ENCODE measurements at places on chromosomes 12 and 14. TPM values are rescaled to one million over a fixed set of nuclear protein-coding genes. Genes with fewer than 3 reads are reported as not detected.

- H3K36me3 ChIP-seq: no peaks in the 10 kb centered on the region
- DNase-seq: no peak
- no peaks in the 10 kb centered on the region for H3K4me1 ChIP-seq
- no peaks in the 10 kb centered on the region for H3K27me3 ChIP-seq
- H3K4me3 ChIP-seq: no peak overlapping the region
Observed at GRCh38 chr12:1436015-1436414, 158.4 kb downstream of the FBXL14 start.

DNA sequence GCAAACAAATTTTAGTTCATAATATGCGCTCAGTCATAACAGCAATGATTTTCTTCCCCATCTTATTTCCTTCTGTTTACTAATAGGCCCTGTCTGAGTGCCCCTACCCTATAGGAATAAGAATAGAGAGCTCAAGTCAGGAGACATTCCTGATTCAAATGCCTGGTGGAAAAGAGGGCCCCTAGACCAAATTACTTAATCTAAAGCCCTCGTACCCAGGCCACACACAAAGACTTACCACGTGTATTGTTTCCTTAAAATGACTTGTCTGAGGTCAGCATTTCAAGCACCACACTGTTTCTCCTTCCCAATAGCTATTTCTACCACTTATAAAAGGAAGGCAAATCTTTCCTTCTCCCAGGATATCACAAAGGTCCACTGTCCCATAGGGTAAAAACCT lies 314.9 kb upstream of the TMTC1 start:
- H3K4me1 ChIP-seq: no peaks in the 10 kb centered on the region
- no peaks in the 10 kb centered on the region for H3K36me3 ChIP-seq

GRCh38 chr14:90903101-90903500 lies 86.9 kb upstream of the TTC7B start:
- H3K4me1 ChIP-seq: no peaks in the 10 kb centered on the region
- H3K4me3 ChIP-seq: no peak overlapping the region
- H3K27me3 ChIP-seq: no peaks in the 10 kb centered on the region
- no peak overlapping the region for H3K27ac ChIP-seq

DNA sequence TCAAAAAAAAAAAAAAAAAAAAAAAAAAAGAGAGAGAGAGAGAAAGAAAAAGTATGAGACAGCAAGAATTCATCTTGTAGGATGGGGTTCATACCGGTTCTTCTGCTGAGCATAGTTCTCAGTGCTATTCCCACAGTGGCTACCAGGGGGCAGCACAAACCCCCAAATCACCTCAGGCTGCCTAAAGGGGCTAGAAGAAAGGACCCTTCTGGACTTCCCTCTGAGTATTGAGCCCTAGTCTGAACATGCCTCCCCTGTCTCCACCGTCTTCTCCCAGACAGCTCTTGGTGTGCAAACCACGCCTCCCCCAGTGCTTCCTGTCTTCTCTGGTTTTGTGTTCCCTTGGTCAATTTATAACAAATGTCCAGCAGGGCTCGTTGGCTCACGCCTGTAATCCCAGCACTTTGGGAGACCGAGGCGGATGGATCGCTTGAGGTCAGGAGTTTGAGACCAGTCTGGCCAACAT lies 31.3 kb upstream of the SMUG1 start:
- no peaks in the 10 kb centered on the region for H3K27me3 ChIP-seq
- peak; percentile 72 for DNase-seq
- no peak overlapping the region for H3K27ac ChIP-seq
- H3K36me3 ChIP-seq: no peaks in the 10 kb centered on the region
- H3K4me1 ChIP-seq: peaks cover 43% of the 10 kb centered on the region

DNA sequence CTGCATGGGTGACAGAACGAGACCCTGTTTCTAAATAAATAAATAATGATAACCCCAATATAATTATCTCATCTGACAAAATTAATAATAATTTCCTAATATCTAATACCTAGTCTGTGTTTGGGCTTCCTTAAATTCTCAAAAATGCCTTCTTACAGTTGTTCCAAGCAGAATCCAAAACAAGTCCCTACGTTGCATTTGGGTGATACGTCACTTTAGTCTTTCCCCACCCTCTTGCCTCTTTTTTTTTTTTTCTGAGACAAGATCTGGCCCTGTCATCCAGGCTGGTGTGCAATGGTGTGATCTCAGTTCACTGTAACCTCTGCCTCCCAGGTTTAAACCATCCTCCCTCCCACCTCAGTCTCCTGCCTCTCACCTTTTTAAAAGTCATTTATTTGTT lies 26.7 kb downstream of the VEZT start:
- no peak for DNase-seq
- H3K4me3 ChIP-seq: no peak overlapping the region
- peaks cover 18% of the 10 kb centered on the region for H3K36me3 ChIP-seq
- H3K27me3 ChIP-seq: no peaks in the 10 kb centered on the region
- H3K27ac ChIP-seq: no peak overlapping the region
- H3K4me1 ChIP-seq: peaks cover 33% of the 10 kb centered on the region

- no peaks in the 10 kb centered on the region for H3K4me1 ChIP-seq
- H3K36me3 ChIP-seq: no peaks in the 10 kb centered on the region
- H3K27ac ChIP-seq: no peak overlapping the region
- peak; percentile 45 for DNase-seq
- no peak overlapping the region for H3K4me3 ChIP-seq
- no peaks in the 10 kb centered on the region for H3K27me3 ChIP-seq
Observed at GRCh38 chr14:105281371-105282097, 19.3 kb downstream of the BRF1 start.

- 0 out of 2 replicates have a peak, but pooled peaks cover 4% of the 10 kb centered on the region for H3K27me3 ChIP-seq
- H3K36me3 ChIP-seq: no peaks in the 10 kb centered on the region
- DNase-seq: no peak
- H3K27ac ChIP-seq: no peak overlapping the region
- H3K4me3 ChIP-seq: no peak overlapping the region
- 0 out of 2 replicates have a peak, but pooled peaks cover 5% of the 10 kb centered on the region for H3K4me1 ChIP-seq
Observed at GRCh38 chr12:64806173-64806572, 18.3 kb upstream of the TBC1D30 start.

- DNase-seq: peak; percentile 66
- peak overlapping the region; percentile 80 for H3K27ac ChIP-seq
- peak overlapping the region; percentile 73 for H3K4me3 ChIP-seq
- peaks cover 70% of the 10 kb centered on the region for H3K36me3 ChIP-seq
- peaks cover 37% of the 10 kb centered on the region for H3K4me1 ChIP-seq
- no peaks in the 10 kb centered on the region for H3K27me3 ChIP-seq
Observed at GRCh38 chr14:49621114-49621881, 699 bp downstream of the MGAT2 start.

DNA sequence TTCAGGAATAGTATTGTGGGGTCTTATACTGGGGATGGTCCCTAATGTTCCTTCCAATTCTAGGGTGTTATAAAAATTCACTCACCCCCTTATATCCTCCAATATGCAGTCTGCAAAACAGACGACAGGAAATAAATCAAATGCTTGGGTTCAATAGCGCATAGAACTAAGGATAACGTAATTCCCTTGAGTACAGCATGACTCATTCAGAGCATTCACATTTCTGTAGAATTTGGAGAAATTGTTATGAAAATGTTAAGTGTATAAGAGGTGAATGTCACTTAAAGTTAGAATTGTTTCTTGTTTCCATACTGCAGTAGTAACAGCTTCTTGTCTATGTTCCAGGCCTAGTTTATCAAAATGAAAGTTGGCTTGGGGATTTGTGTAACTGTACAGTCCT lies 271.4 kb downstream of the RPS29 start:
- no peak for DNase-seq
- no peaks in the 10 kb centered on the region for H3K27me3 ChIP-seq
- no peaks in the 10 kb centered on the region for H3K36me3 ChIP-seq
- no peak overlapping the region for H3K4me3 ChIP-seq
- no peaks in the 10 kb centered on the region for H3K4me1 ChIP-seq

GRCh38 chr12:70919597-70920035 lies 922 bp downstream of the PTPRR start:
- H3K4me1 ChIP-seq: no peaks in the 10 kb centered on the region
- no peak for DNase-seq
- no peak overlapping the region for H3K4me3 ChIP-seq
- no peak overlapping the region for H3K27ac ChIP-seq
- no peaks in the 10 kb centered on the region for H3K36me3 ChIP-seq
- peaks cover 5% of the 10 kb centered on the region for H3K27me3 ChIP-seq

DNA sequence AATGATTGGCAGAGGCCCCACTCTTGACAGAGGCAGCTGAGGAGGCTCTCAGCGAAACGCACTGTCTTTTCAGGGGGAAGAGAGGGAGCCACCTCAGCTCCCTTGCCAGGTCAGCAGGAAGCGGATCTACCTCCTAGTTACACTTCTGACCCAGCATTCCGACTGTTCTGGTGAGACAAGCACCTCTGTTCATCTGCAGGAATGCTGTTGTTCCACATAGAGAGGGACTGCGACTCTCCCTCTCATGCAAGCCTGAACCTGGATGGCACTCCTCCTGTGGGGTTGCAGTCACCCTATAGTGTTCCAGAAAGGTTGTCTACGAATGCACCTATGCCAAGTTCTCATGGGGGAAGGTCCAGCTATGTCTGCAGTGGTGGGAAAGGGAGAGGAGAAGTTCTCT lies 37.1 kb upstream of the AEBP2 start:
- H3K36me3 ChIP-seq: no peaks in the 10 kb centered on the region
- no peak for DNase-seq
- peaks cover 7% of the 10 kb centered on the region for H3K4me1 ChIP-seq
- H3K27ac ChIP-seq: no peak overlapping the region
- no peak overlapping the region for H3K4me3 ChIP-seq

DNA sequence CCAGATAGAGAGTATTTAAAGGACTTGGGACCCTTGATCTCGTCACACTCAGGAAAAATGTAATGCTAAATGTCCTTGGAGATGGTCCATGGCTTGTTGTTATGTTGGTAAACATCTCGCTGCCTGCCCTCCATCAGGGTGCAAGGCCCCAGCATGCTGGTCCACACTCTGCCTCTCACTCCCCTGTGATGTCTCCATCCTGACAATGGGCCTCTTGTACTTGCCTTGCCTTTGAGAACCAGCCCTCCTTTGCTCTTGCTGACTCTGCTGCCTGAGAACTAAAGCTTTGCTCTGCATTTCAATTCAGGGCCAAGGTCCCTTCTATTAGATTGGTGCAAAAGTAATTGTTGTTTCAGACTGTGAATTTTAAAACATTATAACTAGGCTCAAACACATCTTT lies 131.0 kb upstream of the LMNTD1 start:
- no peaks in the 10 kb centered on the region for H3K27me3 ChIP-seq
- H3K4me1 ChIP-seq: no peaks in the 10 kb centered on the region
- H3K4me3 ChIP-seq: no peak overlapping the region
- no peak overlapping the region for H3K27ac ChIP-seq
- no peaks in the 10 kb centered on the region for H3K36me3 ChIP-seq
- no peak for DNase-seq

DNA sequence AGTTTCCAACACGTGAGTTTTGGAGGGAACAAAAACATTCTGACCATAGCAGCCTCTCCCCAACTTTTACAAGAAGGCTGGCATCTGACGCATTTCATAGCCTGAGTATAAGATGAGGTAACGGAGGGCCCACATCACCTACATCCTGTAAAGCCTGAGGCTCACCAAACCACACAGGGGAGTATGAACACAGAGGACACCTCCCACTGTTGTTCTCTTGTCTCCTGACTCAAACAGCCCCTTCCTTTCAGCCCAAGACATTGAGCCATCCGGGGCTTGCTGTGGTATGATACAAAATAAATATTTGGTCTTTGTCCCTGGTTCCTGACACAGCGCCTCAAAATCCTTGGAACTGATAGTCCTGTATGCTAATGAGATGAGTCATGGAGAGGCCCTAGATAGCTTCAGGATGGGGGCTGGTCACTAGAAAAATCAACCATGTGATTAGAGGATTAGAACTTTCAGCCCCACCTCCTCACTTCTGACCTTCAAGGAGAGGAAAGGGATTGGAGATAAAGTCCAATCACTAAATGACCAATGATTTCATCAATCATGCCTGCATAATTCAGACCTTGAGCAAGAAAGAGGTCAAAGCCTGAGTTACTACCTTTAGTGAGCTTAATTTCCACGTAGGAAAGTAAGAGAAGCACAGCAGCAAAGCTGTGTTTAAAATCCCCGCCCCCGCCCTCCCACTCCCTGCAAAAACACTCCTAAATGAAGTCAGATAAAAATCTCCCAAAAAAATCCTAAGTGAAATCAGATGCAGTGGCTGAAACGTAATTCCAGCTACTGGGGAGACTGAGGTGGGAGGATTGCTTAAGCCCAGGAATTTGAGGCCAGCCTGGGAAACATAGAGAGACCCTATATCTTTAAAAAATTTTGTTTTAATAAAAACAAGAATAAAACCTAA lies 236.4 kb downstream of the PCNX1 start:
- peak overlapping the region; percentile 91 for H3K27ac ChIP-seq
- no peak overlapping the region for H3K4me3 ChIP-seq
- H3K27me3 ChIP-seq: no peaks in the 10 kb centered on the region
- H3K4me1 ChIP-seq: peaks cover 41% of the 10 kb centered on the region
- DNase-seq: peak; percentile 87
- no peaks in the 10 kb centered on the region for H3K36me3 ChIP-seq

DNA sequence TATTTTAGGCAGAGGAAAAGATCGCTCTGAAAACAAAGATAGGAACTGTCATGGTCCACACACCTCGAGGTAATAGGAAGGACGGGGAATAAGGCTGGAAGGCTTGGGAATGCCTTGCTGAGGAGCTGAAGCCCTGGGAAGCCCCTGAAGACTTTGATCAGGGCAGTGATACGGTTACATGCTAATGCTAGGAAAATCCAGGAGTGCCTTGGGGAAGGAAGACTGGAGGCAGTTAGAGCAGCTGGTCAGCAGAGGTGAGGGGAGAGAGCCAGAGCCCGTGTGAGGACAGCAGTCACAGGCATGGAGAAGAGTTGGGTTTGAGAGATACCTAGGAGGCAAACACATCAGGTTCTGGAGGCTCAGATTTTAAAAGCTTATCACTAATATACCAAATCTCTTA lies 8.6 kb upstream of the YY1 start:
- no peak for DNase-seq
- H3K4me3 ChIP-seq: no peak overlapping the region
- no peaks in the 10 kb centered on the region for H3K4me1 ChIP-seq
- no peak overlapping the region for H3K27ac ChIP-seq
- H3K36me3 ChIP-seq: peaks cover 36% of the 10 kb centered on the region

- H3K4me1 ChIP-seq: peaks cover 47% of the 10 kb centered on the region
- H3K36me3 ChIP-seq: peaks cover 34% of the 10 kb centered on the region
- no peaks in the 10 kb centered on the region for H3K27me3 ChIP-seq
Observed at GRCh38 chr14:88553886-88554456, 836 bp downstream of the PTPN21 start.

DNA sequence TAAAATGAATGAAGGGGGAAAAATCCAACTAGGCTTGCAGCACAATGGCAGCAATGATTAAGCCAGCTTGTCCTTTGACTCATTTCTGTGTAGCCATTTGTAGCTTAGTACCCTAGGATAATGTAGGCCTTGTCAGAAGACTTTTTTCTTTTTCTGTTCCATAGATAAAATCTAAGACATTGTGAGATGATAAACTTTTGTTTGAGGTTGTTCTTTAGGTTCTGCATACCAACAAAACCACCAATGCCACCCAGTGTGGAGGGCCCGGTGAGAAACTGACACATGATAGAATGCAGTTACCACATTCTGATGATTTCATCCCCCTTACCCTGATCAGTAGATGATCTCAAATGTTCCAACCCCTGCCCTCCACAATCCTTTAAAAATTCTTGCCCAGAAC lies 6.6 kb upstream of the KLRD1 start:
- peak overlapping the region; percentile 74 for H3K27ac ChIP-seq
- no peak overlapping the region for H3K4me3 ChIP-seq
- H3K4me1 ChIP-seq: peaks cover 43% of the 10 kb centered on the region
- no peaks in the 10 kb centered on the region for H3K27me3 ChIP-seq
- H3K36me3 ChIP-seq: no peaks in the 10 kb centered on the region

The KLHL33 gene
- total RNA-seq: not detected

The PTPN21 gene
- total RNA-seq: 16.1 TPM

The OLR1 gene
- total RNA-seq: 32.4 TPM

The MUCL1 gene
- total RNA-seq: not detected

The PITPNM2 gene
- not detected for total RNA-seq

The LGR5 gene
- total RNA-seq: not detected

The KRT4 gene
- not detected for total RNA-seq

The PSEN1 gene
- total RNA-seq: 26.2 TPM

The POLE gene
- 17.4 TPM for total RNA-seq

The CARMIL3 gene
- not detected for total RNA-seq
